ENCODE measurements at places on chromosomes 7 and 10.

DNA sequence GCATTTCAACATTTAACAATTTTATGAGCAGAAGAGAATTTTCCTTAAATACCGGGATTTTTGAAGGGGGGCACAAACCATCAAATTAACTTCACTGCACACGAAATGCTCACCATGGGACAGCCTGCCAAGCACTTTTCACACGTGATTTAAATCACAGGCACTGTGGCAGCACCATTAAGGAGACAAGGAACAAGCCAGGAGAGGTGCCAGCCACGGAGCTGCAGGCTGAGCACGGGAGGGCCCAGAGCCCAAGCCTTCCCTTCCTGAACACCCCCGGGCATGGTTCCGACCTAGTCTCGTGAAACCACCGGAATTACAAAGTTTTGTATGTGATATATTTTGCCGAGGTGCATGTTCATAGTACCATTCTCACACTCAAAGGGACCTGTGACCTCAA, 13.4 kb downstream of the PITRM1 start:
- DNase-seq = no peak

- DNase-seq = no peak
These were observed 512 bp upstream of the VIM start for GRCh38 chr10:17227367-17228090.

DNA sequence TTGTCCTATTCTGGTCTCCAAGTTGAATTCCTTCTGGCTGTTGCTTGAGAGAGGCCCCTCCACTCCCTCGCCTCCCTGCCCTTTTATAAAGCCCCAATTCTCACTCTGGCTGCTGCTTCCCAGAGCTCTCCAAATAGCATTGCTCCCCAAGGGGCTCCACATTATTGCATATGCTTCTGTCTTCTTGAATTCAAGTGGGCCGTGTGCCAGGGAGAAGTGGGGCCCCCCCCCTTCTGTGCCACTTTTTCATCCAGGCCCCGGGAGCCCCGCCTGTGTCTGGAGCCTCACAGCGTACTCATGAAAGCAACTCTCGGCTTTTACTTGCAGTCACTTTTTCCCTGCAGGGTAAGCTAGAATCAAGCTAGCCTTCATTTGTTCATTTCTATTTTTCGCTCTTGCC, 265.1 kb downstream of the CCSER2 start:
- DNase-seq = no peak

DNA sequence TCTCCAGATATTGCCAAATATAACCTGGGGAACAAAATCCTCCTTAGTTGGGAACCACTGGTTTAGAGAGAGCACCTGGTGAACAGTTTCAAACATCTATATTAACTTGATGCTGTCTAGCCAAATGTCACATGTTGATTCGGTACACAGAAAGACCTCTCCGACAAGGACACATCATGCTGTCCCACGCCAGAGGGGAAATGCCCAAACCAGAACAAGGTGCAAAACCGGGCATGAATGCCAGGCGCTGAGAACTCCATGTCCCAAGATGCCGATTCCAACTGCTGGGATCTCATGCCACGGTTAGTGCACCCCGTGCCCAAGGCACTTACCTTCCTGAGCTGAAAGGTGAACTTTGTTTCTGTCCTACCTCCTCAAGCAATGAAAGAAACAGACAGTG, 100.8 kb downstream of the SFMBT2 start:
- no peak for DNase-seq

DNA sequence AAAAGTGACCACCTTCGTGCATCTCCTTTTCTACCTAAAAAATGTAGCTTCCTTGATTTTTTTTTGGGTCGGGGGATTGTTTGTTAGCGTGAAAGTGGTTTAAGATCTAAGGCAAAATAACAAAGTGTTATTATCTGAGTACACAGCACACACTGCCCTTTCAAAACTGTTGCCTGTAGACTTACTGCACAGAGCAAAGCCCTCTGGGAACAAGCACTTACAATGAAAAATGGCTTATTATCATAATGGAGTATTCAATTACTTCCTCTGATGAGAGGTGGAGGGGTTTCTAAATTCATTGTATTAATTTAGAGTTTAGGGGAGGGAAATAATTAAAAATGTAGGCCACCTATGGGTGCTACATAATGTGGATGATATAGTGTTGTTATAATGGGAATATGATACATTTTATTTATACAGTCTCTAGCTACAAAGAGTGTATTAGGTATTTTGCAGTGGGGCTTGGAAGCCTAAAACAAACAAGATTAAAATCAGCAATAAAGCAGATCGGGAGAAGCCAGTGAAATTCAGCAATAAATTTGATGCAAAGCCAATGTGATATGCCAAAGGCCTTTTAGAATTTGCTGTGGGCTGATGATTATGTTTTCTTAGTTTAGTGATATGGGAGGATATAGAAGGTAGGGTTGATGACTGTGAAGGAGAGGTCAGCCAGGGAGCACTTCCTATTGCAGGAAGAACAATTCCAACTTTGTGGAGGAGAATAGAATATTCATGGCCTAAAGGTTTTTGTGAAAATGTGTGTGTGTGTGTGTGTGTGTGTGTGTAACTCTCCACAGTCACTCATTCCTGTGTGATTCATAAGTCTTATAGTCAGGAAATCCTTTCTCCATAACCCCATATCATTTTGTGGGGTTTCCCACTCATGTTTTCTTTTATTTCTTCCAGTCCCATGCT, 17.7 kb upstream of the EXOC4 start:
- no peak for DNase-seq

- no peak for DNase-seq
These were observed at the start of gene PDGFA for GRCh38 chr7:519484-520390. Gene PDGFA, minus strand, starts transcription at chr7:519846. Its CDS starts 845 bp downstream, at chr7:519001.

DNA sequence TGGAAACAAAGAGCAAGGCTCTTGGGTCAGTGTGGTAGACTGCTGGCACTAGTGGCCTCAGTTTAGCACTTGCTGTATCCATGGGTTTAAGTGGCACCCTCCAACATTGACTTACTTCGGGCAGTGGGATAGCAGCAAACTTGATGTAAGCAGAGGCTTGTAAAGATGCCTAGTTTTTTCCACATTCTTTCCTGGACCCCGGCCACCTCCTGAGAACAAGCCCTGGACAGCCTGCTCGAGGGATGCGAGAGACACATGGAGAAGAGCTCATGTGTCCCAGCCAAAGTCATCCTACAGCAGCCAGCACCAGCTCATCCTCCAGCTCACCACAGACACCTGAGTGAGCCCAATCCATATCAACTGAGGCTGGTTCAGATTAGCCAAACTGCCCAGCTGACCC, 142.7 kb upstream of the PCBD1 start:
- no peak for DNase-seq

- DNase-seq = no peak
These were observed 163.0 kb downstream of the FGFR2 start for GRCh38 chr10:121435099-121435875.

DNA sequence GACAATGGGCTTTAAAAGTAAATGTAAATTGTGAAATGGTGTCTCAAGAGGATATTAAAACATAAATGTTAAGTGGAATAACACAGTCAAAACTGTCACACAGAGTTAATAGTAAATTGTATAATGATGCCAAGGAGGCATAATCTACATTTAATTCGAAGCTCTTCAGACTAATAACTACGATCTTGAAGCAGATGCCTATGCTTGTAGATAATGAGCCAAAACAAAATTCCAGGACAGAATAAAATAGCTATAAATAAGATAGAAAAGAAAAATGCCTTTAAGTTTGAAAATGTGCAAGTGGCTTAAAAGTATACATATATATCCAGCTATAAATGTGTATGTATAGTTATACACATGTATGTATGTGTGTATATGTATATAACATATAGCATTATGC, 17.5 kb downstream of the TWIST1 start:
- DNase-seq = no peak

GRCh38 chr7:113100121-113100603, 13.5 kb upstream of the GPR85 start:
- no peak for DNase-seq

- no peak for DNase-seq
These were observed 551.8 kb downstream of the PHTF2 start for GRCh38 chr7:78350391-78350790.

- DNase-seq = peak; percentile 94
These were observed 8.7 kb upstream of the CDHR1 start for GRCh38 chr10:84185526-84186175.

DNA sequence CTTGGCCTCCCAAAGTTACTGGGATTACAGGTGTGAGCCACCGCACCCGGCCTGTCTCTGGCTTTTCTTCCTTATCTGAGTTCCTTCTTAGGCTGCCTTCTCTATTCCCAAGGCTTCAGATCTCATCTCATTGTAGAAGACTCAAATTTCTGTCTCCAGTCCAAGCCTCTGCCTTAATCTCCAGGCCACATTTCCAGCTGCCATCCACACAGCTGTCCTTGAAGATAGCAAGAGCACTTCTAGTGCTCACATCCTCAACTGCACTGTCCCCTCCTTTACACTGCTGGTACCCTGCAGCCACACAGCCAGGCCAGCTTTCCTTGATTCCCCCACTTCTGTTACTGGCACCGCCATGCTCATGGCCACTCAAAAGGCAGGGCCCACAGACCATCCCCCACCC, 35.6 kb downstream of the POLL start:
- no peak for DNase-seq

DNA sequence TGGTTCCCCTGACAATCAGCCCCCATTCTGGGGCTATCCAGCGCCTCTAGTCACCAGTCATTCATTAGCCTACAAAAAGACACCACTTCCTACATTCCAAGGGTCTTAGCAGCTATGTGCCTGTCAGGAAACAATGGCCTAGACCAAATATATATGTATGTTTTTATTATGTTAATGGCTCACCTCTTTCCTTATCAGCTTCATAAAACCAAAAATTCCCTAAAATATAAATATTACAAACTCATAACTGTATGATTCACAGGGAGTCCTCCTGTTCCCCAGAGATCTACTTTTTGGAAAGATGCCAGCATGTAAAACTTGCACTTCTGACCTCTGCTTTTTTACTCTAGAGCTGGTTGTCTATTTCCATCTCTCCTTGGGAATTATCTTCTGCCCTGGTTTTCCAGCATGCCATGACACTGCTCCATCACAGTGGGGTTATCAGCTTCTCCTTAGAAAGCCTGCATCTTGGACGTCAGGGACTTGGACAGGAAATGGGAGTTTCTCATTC, 79.2 kb downstream of the ABCA13 start:
- DNase-seq = no peak

GRCh38 chr7:35420656-35421055, 166.8 kb upstream of the TBX20 start:
- no peak for DNase-seq

DNA sequence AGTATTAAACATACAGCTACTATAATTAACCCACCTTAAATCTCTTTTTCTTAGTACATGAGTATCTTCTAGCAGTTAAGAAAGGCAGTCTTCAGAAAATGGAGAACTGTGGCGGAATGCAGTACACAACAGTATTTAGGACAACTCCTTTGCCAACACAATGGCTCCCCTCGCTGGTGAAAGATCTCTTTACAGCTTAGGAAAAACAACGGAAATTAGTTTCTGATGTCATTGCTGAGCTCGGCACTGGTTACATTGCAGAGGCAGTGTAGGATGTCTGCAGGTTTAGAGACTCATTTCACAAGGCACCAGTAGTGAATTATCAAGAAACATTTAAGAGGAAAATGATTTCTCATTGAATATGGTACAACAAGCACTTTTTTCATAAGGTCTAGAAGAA, 43.4 kb downstream of the GLRX3 start:
- DNase-seq = peak; percentile 50

DNA sequence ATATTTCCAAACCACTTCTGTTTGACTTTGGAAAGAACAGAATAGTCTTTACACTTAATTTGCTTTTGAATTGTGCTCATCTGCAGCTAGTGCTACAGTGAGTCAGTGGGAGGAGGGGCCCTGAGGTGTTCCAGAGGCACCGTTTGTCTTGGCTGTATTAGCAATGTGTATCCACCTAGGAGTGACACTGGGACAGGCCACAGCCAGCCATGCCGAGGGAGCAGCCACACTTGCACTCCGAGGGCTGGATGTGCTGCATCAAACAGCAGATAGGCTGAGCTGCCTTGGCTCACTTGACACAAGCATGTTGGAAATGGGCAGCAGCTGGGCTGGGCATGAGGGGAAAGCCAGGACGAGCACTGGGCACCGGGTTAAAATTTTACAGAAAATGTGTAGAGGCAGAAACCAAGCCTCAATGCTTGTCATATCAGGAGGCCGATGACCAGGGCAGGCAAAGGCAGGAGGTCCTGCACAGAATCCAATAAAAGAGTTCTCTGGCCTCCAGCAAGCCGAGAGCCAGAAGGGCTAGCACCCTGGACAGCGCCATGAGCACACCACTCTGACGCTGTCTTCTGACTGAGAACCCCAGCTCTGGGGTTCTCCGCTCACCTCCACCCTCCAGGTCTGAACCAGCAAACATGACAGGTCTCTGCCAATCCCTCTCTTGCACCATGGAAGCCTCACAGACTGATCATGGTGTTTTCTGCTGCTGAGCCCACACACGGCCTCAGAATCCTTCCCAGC, 163.3 kb downstream of the GRID1 start:
- no peak for DNase-seq

DNA sequence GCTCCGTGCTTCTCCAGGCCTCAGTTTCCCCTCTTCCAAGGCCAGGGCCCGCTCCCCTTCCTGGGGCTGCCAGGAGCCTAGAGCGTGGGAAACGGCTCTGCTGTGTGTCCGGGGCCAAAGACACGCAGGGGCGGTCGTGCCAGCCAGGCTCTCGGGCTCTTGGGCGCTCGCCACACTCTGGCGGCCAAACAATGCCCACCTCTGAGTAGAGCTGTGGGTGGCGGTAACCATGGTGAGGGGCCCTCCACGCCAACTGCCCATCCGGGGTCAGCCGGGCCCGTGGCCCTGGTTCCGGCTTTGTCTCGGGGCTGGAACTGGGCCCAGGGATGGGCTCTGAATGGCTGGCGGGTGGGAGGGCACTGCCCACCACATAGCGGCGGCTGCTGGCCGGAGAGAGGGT, 16.0 kb downstream of the GRIFIN start:
- DNase-seq = no peak

GRCh38 chr7:34991938-34992840, 45.1 kb downstream of the DPY19L1 start:
- DNase-seq = no peak

DNA sequence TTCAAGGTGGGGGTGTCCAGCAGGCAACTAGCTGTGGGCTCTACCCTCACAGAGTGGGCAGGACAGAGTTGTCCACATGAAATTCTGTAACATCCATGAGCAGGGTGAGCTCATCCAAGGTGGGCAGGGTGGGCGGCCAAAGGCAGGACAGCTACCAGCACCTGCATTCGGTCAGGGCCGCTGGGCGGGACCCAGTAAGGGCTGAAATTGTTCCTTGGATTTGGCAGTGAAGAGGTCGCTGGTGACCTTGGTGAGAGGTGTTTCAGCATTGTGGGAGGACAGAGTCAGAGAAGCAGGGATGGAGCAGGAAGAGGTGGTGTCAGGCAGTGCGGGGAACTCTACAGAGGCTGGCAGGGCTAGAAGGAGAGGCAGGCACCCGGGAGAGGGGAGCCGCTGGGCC, 23.9 kb downstream of the ADCYAP1R1 start:
- no peak for DNase-seq
